Stimulated activated CD8-positive, alpha-beta memory T cell treated with anti-CD3 and anti-CD28 coated beads, Interleukin-2, amount 100 ng/mL, for 1 hour (primary cell): ENCODE measurements at places on chromosomes 11 and 22.

DNA sequence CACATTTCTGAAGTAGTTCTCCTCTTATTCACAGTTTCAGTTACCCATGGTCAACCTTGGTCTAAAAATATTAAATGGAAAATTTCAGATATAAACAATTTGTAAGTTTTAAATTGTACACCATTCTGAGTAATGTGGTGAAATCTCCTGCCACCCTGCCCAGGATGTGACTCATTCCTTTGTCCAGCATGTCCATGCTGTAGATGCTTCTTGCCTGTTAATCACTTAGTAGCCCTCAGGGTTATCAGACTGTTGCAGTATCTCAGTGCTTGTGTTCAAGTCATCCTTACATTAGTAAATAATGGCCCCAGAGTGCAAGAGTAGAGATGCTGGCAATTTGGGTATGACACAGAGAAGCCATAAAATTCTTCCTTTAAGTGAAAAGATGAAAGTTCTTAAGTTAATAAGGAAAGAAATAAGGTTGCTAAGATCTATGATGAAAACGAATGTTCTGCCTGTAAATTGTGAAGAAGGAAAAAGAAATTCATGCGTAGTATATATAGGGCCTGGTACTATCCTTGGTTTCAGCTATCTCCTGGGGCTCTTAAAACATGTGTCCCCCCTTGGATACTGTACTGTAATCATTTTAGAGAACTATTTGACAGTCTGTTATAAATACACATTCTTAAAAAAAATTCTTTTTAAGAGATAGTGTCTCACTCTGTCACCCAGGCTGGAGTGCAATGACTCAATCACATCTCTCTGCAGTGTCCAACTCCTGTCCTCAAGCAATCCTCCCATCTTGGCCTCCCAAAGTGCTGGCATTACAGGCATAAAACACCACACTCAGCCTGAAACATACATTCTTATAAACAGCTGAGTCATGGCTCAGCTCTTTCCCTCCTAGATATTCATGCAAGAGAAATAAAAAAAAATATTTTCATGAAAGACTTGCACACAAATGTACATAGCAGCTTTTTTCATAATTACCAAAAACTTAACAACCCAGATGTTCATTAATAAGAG lies 31.3 kb downstream of the MTNR1B start:
- no peak for DNase-seq

DNA sequence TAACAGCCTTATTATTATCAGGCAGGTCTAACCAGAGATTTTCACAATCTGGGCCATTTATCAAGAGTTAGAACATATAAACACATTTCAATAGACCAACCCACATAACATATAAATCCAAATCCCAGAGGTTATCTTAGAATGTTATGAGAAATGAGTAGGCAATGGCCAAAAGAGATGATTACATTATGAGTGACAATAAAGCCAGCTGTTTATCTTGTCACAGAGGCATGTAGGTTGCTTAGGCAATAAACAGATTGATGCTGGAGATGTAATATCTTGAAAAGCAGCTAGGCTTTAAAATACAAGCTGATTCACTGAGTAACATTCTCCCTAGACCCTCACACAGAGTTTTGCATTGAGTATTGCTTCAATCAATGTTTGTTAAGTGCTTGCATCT lies 148.5 kb upstream of the SESN3 start:
- DNase-seq: no peak

DNA sequence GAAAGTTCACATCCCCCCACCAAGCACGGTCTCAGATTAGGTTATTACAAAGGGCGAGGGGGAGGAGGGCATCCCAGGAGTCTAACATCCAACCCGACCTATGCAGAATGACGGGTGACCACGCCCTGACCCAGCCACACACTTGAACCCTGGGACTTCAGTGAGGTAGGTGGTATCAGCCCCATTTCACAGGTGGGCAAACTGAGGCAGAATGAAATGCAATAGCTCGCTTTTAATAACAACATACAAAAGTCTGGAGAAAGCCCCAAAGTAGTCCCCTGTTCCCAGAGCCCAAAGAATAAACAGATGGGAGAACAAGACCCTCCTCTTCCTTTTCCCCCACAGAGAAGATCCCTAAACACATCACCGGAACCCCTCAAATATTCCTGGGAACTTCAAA lies 31.9 kb downstream of the NUP50 start:
- DNase-seq: no peak

DNA sequence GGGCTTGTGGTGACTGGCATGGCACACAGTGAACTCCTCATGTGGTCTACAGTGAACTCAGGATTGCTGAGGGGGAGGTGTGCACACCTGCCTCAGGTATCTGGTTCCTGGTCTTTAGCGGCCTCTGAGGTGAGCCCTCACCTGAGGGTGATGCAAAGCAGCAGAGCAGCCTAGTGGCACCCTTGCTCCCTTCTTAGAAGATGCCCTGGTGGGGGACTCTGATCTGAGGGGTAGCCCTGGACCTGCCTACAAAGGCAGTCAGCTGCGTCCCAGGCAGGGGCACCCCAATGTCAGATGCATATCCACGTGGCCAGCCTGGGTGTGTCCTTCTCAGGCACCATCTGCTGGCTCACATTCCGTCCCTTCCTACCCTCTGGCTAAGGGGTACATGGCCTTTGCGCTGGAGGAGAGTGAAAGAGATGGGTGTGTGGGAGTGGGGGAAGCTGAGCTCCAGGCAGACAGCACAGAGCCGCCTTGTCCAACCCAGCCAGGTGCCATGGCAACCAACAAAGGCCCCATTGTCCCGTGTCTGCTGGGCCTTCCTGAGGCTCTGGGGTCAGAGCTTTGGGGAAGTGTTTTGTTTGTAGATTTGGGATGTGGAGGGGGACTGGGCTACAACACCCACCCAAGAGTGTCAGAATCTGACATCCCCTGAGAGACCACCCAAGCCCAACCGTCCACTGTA lies 5.8 kb downstream of the PLEKHB1 start:
- no peak for DNase-seq

DNA sequence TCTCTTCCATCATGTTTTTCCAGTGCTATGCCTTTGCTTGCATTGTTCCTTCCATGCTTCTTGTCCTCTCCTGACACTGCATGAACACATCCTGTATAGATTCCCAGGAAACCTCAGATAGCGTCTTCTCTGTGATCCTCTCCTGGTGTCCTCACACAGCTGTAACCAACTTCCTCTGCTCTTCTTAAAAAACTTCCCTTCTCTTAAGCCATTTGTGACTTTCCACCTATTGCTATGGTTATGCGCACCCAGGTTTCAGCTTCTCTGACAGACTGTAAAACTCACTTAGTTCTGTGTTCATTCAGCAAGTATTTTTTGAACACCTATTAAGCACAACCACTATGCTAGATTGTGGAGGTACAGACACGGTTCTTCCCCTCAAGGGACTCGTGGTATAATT lies 5.1 kb upstream of the APLP2 start:
- DNase-seq: no peak

- no peak for DNase-seq
Observed at GRCh38 chr11:70352100-70352499, 46.2 kb upstream of the CTTN start.

DNA sequence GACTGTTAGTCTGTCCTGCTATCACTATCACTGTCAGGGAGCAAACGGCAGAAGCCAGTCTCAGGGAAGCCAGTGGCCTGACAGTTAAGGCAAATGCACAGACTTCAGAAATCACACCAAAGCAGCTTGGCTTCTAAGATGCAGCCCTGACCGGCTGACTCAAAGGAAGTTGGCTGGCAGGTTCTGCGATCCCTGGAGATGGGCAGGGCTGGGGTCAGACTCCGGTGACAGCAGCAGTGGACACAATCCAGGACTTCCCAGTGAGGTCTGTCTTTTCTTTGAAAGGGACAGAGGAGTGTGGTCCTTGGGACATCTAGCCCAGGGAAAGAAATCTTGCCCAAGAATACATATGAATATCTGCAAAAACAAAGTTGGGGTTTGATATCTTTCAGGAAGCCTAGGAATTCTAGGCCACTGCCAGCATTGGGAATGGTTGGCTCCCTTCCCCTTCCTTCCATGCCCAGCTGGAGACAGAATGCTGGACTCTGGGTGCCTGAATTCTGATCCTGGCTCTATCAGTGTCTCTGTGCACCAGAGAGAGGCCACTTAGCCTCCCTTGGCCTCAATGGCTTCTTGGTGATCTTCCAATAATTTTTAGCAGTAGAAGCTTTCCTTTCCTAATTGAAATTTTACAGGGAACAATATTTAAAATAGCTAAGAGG lies 108.9 kb downstream of the KIRREL3 start:
- no peak for DNase-seq

GRCh38 chr22:32823024-32823730 lies 21.7 kb downstream of the TIMP3 start:
- DNase-seq: no peak

- no peak for DNase-seq
Observed at GRCh38 chr11:72751116-72752087, 806 bp downstream of the ARAP1 start.

DNA sequence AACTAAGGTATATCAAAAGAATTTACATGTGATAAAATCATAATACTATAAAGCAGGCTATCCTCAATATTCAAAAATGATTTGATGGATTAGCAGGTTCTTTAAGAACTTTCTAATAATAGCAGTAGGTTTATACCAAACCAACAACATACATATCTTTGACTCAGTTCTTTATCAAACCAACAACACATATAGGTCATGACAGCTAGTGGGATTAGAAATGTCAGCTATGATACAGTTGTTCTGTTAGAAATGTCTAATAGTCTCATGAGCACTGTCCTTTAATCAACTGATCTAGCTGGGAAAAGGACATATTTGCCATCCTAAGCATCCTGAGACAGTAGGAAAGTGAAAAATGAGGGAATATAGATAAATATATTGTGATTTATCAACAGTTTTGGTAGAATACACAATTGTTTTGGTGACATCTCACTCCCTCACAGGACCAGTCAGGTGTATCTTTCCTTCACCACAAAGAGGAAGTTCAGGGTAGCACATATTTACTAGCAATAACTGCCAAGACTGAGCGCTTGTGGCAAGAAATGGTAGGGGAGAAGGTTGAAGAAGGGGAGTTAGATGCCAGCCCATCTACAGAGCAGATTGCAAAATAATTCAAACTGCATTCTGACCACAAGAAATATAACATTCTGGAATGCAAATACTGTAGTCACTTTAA lies 90.8 kb upstream of the APOA1 start:
- no peak for DNase-seq

- no peak for DNase-seq
Observed at GRCh38 chr22:28601915-28602314, 77.7 kb downstream of the TTC28 start.

- DNase-seq: no peak
Observed at GRCh38 chr11:71283971-71284441, 31.6 kb upstream of the SHANK2 start.

- DNase-seq: no peak
Observed at GRCh38 chr11:115693002-115693401, 188.8 kb upstream of the CADM1 start.

- no peak for DNase-seq
Observed at GRCh38 chr11:44585421-44585820, 20.0 kb downstream of the CD82 start.

DNA sequence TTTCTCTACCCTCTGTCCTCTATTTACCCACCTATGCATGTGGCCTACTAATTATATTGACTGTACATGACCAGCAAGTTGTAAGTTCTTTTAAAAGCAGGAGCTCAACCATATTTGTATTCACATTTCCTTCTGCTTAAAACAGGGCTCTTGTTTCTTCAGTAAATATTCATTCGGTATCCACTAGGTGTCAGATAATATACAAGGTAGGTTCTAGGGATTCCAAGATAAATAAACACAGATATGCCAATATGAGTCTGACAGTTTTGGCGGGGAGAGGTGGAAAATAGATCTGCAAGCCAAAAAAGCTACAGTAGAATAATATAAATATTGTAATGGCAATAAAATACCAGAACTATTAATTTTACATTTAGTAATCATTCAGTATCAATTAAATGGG lies 15.3 kb upstream of the RAB30 start:
- no peak for DNase-seq

GRCh38 chr22:45430871-45431270 lies 17.4 kb downstream of the RIBC2 start:
- no peak for DNase-seq

- DNase-seq: peak; percentile 25
Observed at GRCh38 chr11:13238879-13239514, 38.6 kb upstream of the BMAL1 start.

- no peak for DNase-seq
Observed at GRCh38 chr11:85029964-85030363, 597.2 kb downstream of the DLG2 start.

DNA sequence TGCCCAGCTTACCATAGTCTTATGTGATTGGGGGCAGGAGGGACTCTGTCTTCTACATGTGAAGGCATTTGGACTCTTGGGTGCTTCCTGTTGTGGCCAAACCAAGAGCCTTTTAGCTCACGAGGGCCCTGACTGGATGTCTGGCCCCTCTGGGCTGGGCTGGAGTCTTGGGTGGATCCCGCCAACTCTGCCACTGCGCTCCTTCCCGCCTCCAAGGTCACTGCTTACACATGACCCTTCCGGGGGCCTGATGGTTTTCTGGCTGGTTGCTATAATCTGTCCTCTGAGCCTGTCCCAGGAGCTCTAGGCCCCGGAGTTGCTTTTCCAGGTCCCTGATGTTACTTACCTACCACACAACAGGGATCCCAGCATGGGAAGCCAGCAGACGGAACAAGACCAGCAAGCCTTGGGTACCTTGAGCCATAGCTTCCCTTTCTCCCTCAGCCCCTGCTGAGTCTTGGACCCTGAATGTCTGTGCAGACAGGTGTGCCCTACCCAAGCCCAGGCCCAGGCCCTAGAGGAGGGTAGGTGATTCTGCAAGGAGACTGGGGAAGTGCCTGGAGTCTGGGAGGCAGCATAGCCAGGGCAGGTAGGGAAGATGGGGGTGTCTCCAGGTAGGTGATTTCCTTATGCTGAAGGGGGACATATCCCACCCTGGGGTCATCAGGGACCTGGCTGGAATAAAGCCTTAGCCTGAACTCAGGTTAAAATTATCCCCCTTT lies 100.3 kb downstream of the TSPAN18 start:
- DNase-seq: no peak

DNA sequence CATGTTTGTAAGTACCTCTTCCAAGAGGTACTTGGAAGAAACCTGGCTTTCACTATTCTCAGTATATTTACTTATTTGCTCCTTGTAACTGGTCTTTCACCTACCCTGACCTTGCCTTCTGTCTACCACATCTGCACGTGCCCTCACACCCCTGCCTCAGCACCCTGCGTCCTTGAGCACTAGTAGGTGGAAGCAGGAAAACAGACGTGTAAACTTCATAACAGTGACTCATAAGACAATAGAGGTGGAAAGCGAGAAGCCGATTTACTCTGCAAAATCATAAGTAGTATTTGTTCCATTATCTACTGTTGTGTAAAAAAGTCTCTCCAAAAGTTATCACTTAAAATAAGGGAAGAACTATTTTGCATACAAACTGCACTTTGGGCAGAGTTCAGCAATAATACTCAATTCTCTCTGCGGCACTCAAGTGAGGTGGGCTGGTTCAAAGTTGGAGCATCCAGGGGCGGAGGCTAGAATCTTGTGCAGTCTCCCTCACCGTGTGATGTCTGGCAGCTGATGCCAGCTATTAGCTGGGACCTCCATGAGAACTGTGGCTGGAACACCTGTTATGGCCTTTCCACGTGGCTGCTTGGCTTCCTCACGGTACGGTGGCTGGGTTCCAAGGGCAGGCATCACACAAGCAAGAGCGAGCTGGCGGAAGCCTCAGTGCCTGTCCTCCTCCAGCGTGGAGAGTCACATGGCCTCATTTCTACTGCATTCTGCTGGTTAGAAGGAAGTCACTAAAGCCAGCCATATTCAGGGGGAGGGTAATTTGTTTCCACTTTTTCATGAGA lies 30.4 kb downstream of the PACS1 start:
- no peak for DNase-seq
